HTR-8/SVneo (cell line): ENCODE measurements at places on chromosomes 2 and 18.

DNA sequence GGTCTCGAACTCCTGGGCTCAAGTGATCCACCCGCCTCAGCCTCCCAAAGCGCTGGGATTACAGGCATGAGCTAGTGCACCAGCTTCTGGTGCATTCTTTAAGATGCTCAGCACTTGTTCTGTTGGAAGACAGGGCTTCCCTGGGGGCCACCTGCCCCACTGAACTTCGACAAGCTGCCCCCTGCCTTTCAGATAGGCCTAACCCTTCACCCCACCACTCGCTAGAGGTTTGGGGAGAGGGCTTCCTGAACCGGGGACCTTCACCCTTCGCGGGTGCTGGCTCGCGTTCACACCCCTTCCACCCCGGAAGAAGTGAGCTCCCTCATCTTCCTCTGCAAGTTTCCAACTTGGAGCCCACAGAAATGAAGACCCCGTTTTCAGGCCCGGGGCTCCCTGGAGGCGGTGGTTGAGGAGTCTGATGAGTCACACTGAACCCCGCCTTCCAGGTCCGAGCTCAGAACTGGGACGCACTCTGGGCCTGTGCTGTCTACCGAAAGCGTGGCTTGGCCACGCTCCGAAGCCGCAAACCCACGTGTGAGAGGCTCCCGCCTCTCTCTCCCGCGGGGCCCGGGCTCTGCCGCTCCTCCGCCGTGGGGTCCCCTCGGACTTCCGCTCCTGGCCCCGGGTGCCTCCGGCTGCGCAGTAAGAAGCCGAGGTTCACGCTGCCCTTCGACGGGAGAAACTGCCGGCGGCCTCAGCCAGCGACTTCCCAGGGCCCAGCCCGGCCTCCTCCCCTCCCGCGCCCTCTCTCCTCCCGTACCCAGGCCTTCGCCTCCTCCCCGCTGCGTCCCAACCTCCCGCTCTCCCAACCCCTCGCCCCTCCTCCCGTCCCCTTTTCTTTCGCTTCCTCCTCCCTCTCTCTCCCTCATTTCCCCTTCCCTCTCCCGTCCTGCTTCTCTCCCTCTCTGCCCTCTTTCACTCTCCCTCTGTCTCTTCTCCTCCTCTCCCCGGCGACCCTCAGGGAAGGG, 47.5 kb upstream of the SP3 start:
- DNase-seq, result no peak

- no peak for DNase-seq
These were observed 53.2 kb upstream of the SH3BP4 start for GRCh38 chr2:234898534-234899053.

DNA sequence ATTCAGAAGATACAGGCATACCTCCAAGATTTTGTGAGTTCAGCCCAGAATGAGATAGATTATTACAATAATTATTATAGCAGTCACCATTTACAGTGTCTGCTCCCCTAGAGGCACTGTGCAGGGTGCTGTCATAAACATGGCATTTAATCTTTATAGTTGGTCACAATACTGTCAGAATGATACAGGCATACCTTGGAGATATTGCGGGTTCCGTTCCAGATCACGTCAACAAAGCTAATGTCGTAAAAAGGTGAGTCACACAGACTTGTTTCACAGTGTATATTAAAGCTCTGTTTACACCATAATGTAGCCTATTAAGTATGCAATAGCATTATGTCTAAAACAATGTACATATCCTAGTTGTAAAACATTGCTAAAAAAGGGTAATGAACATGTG, 45.6 kb downstream of the ZRANB3 start:
- peak; percentile 15 for DNase-seq

- no peak for DNase-seq
These were observed 22.0 kb upstream of the RPL31 start for GRCh38 chr2:100980046-100980445.

- no peak for DNase-seq
These were observed 656.8 kb downstream of the BCL11A start for GRCh38 chr2:59896499-59897245.

- DNase-seq, result no peak
These were observed 132.2 kb upstream of the CXCR4 start for GRCh38 chr2:136250131-136250530.

- no peak for DNase-seq
These were observed 265.3 kb upstream of the TCF4 start for GRCh38 chr18:55853268-55853667.

DNA sequence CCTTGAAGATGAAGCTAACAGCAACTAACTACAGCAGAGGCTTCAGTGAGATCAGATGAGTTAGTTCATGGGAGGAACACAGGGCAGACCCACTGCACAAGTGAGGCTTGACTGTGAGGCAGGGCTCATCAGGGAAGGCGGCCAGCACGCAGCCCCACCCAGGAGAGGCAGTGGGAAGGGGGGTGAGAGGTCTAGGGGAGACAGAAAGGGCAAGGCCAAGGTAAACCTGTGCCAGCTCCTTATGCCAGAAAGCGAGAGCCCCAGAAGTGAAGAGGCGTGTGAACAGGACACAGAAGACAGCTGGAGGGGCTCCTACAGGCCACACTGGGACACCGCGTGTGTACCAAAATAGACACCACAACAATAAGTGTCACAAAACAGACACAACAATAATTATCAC, 48.6 kb downstream of the ANO7 start:
- DNase-seq, result no peak

DNA sequence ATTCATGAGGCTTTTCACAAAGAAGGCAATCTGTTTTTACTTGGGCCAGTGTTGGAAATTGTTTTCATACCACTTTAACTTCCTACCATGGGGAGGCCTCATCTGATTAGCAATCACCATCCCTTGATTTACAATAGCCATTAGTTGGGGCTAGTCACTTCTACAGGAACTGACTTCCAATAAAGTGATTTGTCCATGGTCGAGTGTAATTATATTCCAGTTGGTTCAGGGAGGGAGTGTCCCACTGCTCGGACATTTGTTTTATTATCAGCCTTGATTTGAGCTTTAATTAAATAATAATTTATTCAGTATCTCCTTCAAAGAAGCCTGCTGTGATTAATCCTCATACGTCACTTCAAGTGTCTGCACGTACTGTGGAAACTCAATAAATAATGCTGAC, 233.9 kb upstream of the CNTNAP5 start:
- DNase-seq, result no peak

DNA sequence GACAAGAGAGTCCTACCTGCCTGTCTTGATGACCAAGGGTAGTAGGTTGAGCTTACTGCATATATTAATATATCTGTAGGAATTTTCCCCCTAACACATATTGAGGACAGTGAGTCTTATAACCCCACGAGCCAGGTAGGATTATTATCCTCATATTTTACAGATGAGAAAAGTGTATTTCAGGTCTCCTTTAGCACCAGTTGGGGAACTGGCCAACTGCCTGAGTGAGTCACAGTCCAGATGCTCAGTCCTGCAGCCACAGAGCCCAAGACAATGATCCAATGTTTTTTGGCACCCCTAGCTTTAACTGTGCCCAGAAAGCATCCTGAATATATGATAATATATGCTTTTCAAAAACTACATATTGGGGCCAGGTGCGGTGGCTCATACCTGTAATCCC, 30.8 kb upstream of the GLS start:
- no peak for DNase-seq

DNA sequence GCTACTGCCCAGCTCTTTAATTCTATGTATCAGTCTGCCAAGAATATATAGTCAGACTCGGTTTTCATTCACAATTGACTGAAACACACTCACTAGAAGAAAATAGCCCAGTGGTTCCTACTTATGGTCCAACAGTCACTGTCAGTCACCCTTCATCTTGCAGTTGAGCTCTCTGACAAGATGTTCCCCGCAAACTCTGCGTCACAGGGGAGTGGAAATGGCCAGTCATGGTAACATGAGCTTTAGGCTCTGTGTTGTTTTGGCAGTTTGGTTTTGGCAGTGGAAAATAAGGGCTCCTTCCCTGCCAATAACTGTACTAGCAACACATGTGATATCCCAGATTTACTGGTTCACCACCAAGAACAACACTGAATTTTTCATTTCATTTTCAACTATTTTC, 122.5 kb downstream of the PRPF40A start:
- no peak for DNase-seq

GRCh38 chr18:79406708-79407107, 11.0 kb downstream of the NFATC1 start:
- no peak for DNase-seq

DNA sequence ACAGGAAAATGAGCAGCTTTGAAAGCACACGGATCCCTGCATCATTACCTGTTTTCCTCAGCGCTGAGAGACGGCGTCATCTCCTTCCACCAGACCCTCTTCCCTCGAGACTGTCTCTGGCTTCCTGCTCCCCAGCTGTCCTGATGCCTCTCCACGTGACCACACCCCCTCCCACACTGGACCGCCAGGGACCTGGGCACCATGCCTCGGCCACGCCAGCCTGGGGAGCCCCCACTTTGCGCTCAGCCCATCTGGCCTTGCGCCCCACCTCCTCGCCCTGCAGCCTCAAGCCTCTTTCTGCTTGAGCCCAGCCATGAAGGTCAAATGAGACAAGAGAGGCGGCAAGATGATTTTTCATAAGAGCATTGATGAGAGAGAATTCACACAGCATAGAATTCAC, 66.0 kb upstream of the ACKR3 start:
- no peak for DNase-seq

GRCh38 chr2:240443891-240444301, 8.4 kb downstream of the GPC1 start:
- DNase-seq, result no peak

GRCh38 chr18:69400253-69400975, at the start of gene DOK6:
TSS of gene DOK6 (plus strand) at chr18:69400888.
- no peak for DNase-seq

DNA sequence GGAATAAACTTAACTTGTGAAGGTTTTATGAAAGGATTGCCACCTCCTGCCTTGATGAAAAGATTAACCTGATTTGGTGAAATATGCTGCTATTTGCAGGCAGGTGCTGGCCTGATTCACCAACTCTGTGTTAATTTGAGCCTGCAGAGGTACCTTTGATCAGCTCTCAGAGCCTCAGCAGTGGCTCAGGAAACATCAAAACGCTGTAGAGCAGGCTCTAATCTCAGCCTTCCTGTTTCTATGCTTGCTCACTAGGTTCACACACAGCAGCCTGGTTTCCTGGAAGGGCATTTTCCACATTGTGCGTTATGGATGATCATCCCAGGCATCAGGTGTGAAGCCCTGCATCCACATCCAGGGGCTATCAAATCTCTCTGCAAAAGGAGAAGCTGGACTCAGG, 16.9 kb downstream of the TGIF1 start:
- no peak for DNase-seq

DNA sequence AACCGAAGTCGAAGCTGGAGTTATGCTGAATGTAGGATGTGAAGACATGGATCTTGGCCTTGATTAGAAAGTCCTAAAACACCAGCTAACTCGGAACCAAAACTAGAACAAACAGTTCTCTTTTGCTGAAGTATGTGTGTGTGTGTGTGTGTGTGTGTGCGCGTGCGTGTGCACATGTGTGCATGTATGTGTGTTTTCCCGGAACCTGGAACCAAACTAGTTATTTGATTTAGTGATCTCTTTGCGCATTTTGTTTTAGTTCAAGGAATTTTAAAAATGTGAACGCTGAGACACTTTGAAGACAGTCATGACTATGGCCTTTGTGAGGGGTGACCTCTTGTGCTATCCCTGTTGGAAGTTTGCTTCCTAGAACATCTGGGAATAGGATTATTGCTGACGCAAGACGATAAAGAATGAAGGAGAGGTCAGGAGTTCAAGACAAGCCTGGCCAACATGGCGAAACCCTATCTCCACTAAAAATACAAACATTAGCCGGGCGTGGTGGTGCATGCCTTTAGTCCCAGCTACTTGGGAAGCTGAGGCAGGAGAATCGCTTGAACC, 23.8 kb downstream of the FHL2 start:
- DNase-seq, result no peak

DNA sequence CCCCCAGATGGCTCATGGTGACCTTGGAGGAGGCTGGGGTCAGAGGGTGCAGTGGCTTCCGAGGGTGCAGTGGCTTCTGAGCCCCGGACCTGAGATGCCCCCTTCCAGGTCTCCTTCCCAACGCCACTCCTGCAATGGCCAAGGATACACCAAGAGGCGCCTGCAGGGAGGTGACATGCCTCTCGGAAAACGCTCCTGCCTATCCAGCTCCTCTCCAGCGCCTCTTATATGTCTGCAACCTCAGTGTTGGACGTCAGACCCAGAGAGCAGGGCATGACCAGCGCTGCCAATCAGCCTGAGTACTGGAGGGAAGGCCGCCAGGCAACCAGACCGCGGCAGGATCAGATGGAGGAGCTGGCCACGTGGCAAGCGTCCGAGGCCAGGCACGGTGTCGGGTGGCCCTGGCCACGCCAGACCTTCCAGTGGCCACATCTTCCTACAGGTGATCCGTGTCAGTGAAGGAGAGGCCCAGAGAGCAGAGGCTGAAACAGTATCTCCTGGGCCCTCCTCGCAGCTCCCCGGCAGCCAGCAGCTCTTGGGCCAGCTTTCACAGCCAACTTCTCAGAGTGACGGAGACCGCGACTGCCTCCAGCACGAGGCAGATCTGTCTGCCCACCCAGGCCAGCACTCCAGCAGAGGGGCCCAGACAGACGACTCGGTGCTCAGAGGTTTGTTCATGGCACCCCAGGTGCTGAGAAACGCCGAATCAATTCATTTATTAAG, 199.5 kb upstream of the SALL3 start:
- no peak for DNase-seq

DNA sequence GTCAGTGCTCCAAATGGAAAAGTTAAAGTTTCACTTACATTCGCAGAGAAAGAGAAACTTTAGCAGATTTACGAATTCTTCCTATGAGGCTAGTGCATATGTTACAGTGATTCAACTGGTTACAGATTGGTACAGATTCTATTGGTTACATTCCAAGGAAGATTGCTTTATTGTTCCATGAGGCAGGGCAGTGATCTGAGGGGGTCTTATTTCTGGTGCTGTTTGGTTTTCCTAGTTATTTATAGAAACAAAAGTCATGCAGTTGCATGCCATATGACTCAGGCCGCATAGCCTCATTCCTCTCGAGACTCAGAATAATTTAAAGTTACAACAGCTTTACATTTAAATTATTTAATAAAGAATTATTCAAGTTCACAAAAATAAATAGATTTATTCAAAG, 385.4 kb upstream of the SYT4 start:
- DNase-seq, result peak; percentile 2

DNA sequence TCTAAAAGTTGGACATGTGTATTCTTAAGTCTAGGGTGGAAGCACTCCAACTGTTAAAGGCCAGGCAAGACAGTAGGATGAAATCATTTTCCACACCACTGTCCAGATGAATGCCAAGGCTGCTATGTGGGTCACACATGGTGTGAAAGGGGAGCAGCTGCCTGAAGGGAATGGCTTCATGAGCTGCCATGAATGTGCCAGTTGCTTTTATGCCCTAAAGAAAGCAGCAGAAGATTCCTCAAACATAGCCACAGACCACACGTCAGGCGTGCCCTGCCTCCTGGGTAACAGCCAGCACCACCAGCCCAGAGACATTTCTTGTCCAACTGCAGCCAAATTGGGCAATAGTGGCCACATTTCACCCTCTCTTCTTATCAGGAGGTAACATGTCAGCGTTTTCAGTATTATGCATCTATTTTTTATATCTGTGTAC, 130.2 kb downstream of the MTCL1 start:
- no peak for DNase-seq

DNA sequence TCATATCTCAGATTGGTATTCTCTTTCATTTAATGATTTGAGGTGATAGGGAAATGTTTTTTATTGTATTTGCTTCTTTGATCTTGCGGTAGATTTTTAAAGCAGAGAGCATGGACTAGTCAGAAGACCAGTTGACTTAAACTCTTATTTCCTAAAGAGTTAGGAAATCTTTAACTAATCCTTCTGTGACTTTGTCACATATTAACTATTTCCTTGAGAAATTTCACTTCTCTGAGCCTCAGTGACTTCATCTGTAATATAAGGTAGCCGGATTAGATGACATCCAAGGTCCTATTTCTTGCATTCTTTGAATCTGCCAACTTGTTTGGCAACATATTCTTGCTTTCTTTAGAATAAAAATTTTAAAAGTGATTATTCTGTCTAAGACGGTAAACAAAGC, 55.6 kb downstream of the MTX2 start:
- no peak for DNase-seq
